Foreskin melanocyte (primary cell): ENCODE measurements at places on chromosomes 2 and 18.

GRCh38 chr2:53584986-53585385 lies 182.6 kb upstream of the CHAC2 start:
- peak; percentile 73 for DNase-seq

DNA sequence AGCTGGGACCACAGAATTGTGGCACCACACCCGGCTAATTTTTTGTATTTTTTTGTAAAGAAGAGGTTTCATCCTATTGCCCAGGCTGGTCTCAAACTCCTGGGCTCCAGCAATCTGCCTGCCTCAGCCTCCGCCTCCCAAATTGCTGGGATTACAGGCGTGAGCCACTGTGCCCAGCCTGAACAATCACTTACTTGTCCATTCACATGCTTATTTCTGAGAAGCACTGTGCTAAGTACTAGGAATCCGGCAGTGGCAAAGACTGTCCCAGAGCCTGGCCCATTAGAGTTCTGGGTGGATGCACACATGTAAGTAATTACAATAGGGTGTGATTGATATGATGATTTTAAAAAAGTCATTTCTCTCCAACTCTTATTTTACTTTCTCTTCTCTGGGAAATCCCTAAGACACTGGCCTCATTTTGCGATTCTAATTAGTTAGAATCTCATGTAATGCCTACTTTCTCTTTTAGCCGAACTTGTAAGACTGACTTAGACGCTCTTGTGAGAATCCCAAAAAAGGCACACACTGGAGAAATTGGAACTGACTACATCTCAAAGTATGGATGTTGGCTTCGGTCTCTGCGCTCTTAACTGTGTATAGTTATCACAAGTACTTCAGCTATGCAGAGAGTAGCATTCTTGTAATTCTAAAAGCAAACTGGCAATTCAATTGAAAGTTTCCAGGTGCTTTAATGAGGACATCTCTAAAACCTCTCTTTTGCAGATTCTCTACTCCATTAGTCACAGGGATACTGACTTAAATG lies 567.7 kb downstream of the DCC start:
- no peak for DNase-seq

DNA sequence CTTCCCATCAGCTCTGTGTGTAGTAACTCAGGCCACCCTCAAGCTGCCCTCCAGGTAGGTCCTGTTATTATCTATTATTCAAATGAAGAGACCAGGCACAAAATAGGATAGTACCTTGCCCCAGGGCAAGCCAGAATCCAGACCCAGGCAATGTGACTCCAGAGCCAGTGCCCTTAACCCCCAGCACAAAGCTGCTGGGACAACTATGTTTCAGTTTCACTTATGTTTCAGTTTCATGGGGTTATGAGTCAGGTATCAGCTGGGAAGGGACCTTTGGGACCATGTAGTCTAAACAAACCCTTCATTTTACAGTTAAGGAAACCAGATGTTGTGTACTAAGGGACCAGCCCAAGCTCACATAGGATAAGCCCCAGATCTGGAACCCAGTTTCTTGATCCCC lies 10.0 kb downstream of the HK2 start:
- peak; percentile 64 for DNase-seq

GRCh38 chr18:10170375-10170774 lies 256.6 kb downstream of the VAPA start:
- no peak for DNase-seq

DNA sequence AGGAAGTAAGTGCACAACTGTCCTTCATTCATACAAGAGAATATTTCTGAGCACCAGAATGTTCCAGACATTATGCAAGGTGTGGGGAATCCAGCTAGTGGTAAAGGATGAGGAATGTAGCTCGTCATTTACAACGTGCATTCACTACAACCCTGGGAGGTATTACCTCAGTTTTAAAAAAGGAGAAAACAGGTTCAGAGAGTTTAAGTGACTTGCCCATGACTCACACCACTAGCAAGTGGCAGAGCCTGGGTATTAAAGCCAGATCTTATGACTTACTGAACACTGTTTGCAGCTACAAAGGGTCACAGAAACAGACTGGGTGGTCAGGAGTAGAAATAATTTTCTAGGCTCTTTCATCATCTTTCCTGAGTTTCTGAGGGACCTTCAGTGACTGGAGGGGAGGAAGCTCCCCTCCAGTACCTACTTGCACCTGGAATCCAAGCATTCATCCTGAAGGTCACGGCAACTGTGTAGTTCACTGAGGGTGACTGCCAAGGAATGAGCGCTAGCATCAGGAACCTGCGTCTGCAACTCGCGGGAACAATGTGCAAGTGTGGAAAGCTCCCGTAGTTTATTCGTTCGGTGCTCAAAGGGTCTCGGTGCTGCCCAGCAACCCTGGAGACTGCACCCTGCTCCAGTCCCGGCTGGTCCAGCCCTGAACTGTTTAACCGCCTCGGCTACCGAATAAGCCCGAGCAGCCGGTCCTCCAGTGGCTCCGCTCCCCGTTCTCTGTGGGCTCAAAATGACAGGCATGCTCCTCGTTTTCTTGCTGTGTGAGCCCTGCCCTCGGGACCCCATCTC lies 647 bp downstream of the CCDC121 start:
- peak; percentile 12 for DNase-seq

- no peak for DNase-seq
Observed at GRCh38 chr2:105791229-105791628, 46.5 kb downstream of the NCK2 start.

GRCh38 chr2:111100765-111101162 lies 19.9 kb upstream of the BCL2L11 start:
- peak; percentile 83 for DNase-seq

DNA sequence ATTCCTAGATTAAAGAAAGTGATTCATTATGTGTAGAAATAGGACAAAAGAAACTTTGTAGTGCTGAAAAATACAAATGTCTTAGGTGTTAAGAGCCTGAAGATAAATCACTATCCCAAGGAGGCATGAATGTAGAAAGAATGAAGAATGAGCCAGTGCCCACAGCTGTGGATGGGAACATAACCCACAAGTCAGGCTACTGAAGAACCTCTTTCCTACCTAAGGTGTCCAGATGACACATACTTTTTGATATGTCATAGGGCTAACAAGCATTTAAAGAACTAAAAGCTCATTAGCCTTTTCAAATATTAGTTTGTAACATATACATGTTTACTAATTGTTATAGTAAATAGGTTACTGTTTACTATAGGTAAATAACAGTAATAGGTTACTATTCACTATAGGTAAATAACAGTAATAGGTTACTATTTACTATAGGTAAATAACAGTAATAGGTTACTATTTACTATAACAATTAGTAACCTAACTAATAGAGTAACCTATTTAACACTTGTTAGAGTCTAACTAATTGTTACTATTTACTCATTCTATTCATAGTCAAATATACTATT lies 275.0 kb upstream of the KYNU start:
- no peak for DNase-seq

DNA sequence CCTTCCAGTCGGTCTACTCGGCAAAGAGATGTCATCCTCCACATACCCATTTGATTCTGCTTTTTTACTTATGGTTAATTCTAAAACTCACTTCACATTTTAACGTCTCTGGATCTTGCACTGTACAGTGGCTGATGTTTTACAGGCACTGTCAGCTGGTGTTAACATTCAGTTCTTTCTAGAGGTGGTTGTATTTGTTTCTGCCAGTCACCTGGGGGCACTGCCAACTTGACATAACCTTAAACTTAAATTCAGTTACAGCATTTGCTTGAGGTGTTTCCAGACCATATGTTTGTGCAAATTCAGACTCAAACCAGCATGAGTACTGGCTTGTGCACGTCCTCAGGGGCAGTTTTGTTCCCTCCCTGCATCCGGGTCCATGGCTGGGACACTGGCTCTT lies 5.3 kb upstream of the TMEM185B start:
- DNase-seq, result no peak

DNA sequence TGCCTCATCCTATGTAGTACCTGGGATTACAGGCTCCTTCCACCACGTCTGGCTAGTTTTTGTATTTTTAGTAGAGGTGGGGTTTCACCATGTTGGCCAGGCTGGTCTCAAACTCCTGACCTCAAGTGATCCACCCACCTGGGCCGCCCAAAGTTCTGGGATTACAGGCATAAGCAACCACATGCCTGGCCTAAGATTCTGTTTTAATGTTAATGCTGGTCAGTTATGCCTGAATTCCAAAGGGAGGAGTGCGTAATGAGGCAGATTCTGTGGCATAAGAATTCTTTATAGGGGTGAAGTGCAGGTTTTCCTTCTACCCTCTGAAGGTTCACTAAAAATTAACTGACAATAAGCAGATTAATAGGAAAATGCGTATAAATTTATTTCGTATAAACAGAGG lies 1343.8 kb upstream of the LRRTM1 start:
- no peak for DNase-seq

DNA sequence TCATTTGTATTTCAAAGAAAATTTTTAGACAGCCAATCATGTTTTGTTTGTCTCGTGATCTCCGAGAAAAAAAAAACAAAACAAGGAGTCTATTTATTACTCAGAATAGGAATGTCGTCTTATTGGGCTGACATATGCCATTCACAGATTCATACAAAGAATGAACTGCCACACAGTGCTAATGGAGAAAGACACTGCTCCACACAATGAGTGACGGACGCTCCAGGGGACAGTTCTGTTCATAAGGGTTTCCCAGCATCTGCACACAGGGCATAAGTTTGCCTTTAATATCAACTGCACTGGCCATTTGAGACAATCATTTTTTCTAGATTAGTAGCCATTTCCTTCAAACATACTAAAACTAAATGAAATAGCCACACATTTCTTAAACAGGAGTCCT lies 3.4 kb downstream of the SERTAD2 start:
- DNase-seq, result peak; percentile 53

DNA sequence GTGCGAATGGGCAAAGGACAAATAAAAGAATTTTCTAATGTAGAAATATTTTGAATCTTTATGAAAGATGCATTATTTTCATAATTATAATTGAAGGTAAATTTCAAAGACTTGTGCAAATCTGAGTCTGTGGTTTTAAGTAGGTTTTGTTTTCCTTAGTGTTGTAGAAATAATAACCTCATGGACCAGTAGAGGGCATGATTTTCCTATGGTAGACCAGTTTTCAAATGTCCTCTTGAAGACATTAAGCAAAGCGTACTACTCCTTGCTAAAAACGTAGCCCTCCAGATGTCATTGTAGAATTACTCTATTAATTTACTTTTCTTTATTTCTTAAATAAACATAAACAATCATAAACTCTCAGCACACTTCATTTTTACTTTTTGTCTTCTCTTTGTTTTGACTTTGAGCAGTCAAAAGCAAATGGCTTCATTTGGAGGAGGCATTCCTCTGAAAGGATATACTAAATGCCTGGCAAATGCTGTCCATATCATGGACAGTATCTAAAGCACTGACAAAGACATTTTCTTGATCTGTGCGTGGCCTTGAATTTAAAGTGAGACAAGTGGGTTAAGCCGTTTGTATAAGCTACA lies 85.8 kb upstream of the FAM237A start:
- DNase-seq, result peak; percentile 31

- DNase-seq, result no peak
Observed at GRCh38 chr2:45974056-45974455, 322.6 kb downstream of the PRKCE start.

- no peak for DNase-seq
Observed at GRCh38 chr2:123958011-123958410, 67.1 kb upstream of the CNTNAP5 start.

DNA sequence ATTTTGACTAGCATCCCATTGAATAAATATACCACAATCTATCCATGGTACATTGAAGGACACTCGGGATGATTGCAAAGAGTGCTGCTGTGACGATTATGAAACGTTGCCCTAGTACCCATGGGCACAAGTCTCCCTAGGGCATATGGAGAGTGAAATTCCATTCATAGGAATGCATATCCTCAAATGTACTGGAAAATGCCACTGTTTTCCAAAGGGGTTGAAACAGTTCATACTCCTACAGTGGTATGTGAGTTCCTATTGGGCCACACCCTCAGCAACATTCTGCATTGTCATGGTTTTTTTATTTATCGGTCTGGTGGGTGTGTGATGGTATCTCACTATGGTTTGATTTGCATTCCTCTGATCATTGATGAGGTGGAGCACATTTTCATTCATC lies 130.6 kb downstream of the TWIST2 start:
- DNase-seq, result peak; percentile 45
